ENCODE measurements at places on chromosomes 2 and 18.

- DNase-seq, result no peak
Observed at GRCh38 chr2:11097038-11097720, 58.1 kb upstream of the SLC66A3 start.

DNA sequence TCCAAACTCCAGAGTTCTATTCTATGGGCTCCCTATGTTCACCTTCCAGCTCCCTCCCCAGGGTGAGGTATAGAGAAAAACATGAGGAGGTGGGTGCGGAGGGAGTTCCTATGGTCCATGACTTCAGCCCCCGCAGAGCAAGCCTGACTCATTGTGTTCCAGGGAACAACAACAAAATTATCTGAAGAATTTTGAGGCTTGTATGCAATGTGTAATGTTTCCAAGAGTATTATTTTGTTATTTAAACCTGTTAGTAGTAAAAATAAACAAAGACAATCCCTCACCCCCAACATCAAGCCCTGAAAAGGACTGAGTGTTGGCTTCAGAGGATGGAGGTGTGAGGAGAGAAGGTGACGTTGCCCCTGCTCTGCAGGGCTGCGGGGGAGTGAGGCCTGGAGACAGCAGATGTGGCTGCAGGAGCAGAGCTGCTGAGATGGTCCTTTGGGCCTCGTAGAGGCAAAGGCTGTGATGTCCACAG lies 29.0 kb downstream of the LAMA3 start:
- no peak for DNase-seq

DNA sequence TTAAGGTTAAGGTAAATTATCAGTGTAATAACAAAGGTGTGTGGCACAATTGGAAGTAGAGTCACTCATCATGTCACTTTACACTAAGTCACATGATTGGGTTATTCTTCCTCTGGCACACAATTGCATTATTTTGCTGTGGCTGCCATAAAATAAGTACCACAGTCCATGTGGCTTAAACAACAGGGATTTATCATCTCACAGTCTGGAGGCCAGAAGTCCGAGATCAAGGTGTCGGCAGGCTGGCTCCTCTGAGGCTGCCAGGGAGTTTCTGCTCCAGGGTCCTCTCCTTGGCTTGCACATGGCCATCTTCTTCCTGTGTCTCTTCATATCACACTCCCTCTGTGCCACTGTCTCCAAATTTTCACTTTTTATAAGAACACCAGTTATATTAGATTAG lies 421.2 kb downstream of the CMPK2 start:
- no peak for DNase-seq

DNA sequence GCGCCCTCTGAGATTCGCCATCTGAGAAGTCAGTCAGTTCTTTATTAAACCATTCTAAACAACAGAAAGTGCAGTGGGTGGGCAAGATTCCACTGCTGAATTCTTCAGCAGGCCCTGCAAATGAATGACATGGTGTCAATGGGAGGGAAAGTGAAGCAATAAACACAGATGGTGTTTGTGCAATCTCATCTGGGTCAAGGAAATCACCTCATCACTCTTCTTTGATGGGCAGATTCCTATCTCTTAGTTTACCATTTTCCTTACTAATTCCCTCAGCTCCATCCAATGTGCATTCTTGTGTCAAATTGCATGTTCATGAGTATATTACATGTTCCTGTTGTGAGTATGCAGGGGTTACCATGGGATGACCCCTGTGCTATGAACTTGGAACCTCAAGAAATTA lies 100.7 kb upstream of the CYP1B1 start:
- peak; percentile 47 for DNase-seq

GRCh38 chr2:49110571-49110970 lies 43.7 kb downstream of the FSHR start:
- no peak for DNase-seq

- DNase-seq, result no peak
Observed at GRCh38 chr2:208531361-208531760, 124.8 kb downstream of the PTH2R start.

DNA sequence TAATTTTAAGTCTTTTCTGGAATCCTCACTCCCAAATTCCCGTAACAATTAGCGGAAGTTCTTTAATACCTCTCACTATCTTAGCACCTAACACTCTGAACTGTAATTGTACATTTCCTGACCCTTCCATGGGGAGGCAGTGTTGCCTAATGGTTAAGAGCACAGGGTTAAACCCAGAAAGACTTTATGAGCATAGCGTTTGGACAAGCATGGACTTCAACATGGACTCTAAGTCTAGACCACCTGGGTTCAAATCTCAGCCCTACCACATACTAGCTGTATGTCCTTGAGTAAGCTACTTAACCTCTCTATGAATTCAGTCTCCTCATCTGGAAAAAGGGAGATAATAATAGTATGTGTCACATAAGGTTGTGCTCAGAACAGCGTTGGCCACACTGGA lies 13.0 kb downstream of the ANTXR1 start:
- DNase-seq, result peak; percentile 80

DNA sequence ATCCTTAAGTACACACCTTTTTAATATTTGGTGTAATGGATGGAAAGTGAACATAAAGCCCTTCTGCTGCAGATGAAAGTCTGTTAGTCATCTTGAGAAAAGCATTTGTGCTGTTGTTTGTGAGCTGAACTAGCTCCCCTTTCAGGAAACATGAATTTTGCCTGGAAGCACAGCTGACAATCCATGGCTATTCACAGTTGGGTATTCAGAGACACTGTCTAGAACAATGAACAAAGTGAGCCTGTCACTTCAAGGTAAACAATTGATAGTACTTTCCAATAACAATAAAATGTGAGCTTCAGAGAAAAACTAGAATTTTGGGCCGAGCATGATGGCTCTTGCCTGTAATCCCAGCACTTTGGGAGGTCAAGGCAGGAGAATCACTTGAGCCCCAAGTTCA lies 6.8 kb upstream of the EFHD1 start:
- no peak for DNase-seq

- no peak for DNase-seq
Observed at GRCh38 chr2:179049203-179049545, 763 bp downstream of the CCDC141 start.

- DNase-seq, result no peak
Observed at GRCh38 chr18:10051877-10052631, 138.2 kb downstream of the VAPA start.

GRCh38 chr2:230925443-230925878 lies 419 bp upstream of the GPR55 start:
- no peak for DNase-seq

DNA sequence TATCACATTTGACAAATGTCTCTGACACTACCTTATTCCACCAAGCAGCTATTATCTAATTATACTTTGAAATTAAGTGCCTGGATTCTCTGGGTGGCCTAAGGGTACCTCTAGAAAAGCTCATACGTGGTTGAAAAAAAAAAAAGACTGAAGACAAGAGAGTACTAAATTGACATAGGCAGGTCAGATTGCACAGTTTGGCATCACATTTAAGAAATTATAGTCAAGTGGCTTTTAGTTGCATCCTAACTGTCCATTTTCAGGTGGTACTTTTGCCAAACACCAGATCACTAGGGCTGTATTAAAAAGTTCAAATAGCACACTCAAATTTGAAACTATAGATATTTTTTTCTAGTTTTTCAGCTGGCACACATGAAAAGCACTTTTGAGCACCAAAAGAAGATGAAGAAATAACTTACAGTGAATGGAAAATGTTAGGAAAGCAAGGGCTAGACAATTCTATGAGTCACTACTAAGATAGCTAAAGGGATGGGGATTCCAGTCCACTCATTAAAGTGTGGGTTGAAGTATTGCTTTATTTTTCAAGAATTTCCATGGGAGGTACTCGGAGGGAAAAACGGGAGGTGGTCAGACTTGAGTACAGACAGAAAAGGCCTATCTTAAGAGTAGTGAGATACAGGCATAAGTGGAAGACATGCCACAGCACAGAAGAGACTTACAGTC lies 106.5 kb upstream of the COL5A2 start:
- DNase-seq, result no peak

DNA sequence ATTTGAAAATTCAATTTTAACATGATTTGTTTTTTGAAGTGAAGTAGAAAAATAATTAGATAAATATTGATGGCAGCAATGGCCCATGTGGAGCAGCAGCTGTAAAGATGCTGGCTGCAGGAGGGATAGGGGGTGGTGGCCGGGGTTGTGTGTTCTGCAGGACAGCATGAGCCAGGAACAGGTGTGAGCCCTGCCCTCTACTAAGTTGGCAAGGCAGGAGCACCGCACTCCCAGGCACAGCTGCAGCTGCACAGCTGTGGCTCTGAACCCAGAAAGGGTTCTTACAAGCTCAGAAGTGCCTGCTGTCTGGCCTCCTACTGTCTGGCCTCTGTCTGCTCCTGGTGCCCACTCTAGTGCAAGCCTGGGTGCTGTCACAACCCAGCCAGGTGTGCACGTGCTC lies 10.0 kb upstream of the DUSP19 start:
- no peak for DNase-seq

GRCh38 chr18:79706006-79706405 lies 26.4 kb downstream of the CTDP1 start:
- no peak for DNase-seq

DNA sequence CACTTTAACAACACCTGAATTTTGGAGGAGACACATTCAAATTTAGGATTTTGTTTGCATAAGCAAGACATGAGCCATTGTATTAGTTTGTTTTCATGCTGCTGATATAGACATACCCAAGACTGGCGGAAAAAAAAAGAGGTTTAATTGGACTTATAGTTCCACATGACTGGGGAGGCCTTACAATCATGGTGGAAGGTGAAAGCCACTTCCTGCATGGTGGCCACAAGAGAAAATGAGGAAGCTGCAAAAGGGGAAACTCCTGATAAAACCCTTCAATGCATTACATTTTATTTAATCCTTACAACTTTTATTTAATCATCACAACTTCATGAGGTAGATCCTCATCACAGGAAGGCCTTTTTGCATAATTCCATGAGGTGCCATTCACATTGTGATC lies 242.0 kb upstream of the STON1 start:
- peak; percentile 93 for DNase-seq

DNA sequence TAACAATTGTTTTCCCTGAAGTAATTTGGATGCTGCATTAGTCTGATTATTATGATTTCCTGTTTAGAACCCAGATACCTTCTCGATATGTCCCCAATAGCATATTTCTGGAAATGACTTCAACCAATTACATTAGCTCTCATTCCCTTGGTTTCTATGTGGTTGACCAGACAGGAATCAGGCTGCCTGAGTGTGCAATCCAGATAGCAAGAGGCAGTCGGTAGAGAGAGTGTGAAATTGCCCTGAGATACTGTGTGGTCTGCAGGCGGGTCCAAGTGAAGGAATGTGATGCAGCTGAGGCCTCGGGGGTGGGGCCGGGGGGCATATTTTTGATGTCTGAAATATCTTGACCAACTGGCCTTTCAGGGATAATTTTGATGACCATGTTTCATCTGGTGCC lies 143.9 kb upstream of the ITGA6 start:
- DNase-seq, result peak; percentile 94

GRCh38 chr2:64604155-64604554 lies 49.6 kb downstream of the SERTAD2 start:
- DNase-seq, result no peak

DNA sequence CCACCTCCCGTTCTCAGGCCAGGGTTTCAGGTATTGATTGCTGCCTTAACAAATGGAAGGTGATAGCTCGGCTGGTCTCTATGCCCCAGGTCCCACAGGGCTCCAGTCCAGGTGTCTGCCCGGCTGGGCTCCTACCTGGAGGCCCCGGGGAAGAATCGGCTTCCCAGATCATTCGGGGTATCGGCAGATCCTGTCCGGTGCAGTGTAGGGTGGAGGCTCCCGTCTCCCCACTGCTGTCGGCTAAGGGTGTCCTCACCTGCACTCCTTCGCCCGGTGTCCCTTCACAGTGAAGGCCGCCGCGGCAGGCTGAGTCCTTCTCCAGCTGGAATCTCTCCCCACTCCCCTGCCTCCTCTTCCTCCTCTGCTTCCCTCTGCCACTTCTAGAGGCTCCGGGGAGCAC lies 573.9 kb upstream of the SALL3 start:
- DNase-seq, result no peak

- peak; percentile 88 for DNase-seq
Observed at GRCh38 chr18:25974630-25975077, 115.8 kb downstream of the SS18 start.

- peak; percentile 24 for DNase-seq
Observed at GRCh38 chr18:36128530-36128870, 640 bp downstream of the SLC39A6 start.

GRCh38 chr2:189860161-189860560 lies 75.9 kb downstream of the PMS1 start:
- no peak for DNase-seq

DNA sequence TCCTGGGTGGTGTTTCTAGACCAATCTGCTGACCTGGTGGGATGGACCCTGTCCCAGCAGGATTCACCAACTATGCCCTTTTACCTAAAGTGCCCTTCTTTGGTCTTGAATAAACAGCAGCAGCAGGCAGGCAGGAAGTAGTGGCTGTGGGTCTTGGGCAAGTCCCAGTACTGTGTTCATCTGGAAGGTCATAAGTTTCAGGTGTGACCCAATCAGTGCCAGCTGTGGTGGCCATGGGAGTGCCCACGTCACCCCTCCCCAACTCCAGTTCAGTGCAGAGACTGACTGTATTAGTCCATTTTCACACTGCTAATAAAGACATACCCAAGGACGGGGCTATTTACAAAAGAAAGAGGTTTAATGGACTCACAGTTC lies 148.3 kb upstream of the SRD5A2 start:
- no peak for DNase-seq

DNA sequence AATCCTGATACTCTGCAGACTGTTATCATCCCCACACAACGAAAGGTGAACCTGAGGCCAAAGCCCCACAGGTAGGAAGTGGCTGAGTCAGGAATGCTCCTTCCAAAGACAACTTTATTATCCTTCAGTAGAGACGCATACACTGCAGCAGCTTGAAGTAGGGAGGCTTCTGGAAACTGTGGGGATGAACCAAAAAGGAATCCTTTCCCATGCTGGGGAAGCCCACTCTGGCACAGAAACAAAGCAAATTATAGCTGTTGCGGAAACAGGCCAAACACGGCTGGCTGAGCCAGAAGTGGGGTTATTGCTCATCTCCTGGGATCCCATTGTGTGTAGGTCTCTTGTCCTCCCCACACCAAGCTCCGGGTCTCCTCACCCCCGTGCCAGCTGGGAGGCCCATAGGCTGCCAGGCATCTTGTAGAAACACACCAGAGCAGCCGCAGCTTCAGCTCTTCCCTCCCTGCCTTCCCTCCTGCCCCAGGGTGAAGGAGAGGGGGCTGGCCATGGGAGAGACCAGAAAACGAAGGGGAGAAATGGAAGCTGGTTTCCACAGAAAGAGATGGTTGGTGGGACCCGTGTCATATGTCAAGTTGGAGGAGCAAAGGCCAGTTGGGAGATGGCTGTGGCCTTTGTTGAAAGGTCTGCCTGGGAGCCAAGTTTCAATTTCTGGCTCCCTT lies 176.9 kb upstream of the NABP1 start:
- no peak for DNase-seq

Data from hematopoietic multipotent progenitor cell treated with erythropoietin and hydrocortisone succinate and interleukin-3 and kit ligand, for 4 days (in vitro differentiated cells).